ENCODE measurements at places on chromosomes 1 and 21.

- DNase-seq = no peak
Observed at GRCh38 chr1:47751193-47751592, 246.0 kb downstream of the TRABD2B start.

- DNase-seq = no peak
Observed at GRCh38 chr1:221759436-221759835, 17.5 kb upstream of the DUSP10 start.

- DNase-seq = no peak
Observed at GRCh38 chr1:233040494-233040893, 90.1 kb downstream of the NTPCR start.

DNA sequence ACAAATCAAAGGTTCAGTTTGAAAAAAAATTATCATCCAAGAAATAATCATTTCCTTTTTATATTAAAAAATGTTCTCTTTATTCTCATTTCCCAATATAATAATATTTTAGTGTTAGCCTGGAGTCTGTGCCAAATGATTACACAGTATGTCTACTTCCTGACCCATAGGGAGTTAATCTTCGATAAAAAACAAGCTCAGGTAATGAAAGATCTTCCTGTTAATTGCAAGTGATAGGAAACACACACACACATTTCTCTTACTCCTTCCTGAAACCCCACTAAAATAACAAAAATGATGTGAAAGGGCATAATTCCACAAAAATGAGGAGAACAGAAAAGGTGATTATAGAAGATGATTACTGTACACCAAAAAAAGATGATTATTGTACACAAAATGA lies 123.5 kb upstream of the CXADR start:
- DNase-seq = no peak

- DNase-seq = no peak
Observed at GRCh38 chr1:210692796-210693195, 364.1 kb downstream of the HHAT start.

DNA sequence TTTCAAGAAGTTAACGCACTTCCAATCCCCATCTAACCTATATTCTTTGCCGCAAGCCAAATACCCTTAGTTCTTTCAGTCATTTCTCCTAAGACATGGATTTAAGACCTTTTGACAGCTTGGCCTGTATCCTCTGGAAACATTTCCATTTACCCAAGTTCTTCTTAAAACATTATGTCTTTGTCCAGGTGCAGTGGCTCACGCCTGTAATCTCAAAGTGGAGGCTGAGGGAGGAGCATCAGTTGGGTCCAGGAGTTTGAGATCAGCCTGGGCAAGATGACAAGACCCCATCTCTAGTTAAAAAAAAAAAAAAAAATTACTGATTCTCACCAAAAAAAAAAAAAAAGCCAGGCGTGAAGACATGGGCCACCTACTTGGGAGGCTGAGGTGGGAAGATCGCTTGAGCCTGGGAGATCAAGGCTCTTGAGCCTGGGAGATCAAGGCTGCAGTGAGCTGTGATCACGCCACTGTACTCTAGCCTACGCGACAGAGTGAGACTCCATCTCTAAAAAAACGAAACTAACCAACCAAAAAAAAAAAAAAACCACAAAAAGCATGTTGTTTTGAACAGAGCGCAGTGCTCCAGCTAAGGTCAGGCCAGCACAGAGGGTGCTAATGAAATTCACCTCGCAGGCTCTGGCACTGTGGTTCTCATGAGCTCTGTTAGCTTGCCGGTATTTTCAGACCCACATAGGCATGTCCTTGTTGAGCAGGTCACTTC lies 36.0 kb downstream of the NUAK2 start:
- DNase-seq = no peak

GRCh38 chr1:167270349-167271092 lies 49.8 kb downstream of the POU2F1 start:
- DNase-seq = no peak

GRCh38 chr1:40315239-40315794 lies 1.8 kb downstream of the COL9A2 start:
- peak; percentile 88 for DNase-seq

DNA sequence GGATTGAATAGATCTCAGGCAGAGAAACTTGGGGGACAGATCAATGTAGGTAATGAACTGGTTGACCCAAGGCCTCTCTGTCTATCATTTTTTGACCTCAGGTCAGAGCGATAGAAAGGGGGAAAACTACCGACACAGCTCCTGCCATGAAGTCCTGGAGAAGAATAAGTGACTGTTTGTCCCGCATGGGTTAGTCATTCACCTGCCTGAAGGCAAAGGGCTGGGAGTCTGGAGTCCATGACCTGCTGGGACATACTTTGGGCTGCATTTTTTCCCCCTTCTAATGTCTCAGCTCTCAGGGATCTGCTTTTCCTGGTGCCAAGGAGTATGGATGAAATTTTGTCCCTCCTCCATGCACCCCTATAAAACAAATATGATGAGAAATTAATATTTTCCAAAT lies 1.6 kb upstream of the ROR1 start:
- DNase-seq = no peak

- DNase-seq = no peak
Observed at GRCh38 chr1:11979028-11979850, 1.0 kb upstream of the MFN2 start.

All from AG08395 (cell line).